Activated T-helper 17 cell treated with anti-CD3 and anti-CD28 coated beads, Interleukin-2, amount 50 U/mL, for 72 hours (primary cell): ENCODE measurements at places on chromosomes 16 and 17.

- ATAC-seq = no peak
Measured at GRCh38 chr17:35079547-35080423, 16.3 kb upstream of the RFFL start.

DNA sequence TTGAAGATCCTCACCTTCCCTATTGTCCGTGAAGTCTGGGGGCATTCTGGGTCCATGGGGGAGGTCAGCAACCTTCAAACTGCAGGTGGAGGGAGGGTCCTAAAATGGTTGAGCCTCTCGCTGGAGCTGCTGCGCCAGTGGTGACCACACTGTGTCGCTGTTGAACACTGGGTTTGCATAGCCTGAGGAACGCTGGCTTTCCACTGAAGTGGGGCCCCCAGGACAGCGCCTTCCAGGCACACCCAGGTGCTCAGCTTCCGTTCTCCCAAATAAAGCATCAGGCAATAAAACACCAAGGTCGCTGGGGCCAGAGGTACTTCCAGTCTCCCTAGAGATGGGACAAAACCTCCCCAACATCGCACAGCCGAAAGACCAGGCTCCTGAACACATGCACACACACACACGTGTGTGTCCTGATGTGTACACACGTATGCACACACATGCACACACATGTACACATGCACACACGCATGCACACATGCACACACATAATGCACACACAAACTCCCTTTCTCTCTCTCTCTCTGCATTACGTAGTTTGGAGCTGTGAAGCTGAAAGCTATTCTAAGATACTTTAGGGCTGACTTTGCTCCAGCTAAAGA lies 120.6 kb downstream of the IRF8 start:
- ATAC-seq = no peak

DNA sequence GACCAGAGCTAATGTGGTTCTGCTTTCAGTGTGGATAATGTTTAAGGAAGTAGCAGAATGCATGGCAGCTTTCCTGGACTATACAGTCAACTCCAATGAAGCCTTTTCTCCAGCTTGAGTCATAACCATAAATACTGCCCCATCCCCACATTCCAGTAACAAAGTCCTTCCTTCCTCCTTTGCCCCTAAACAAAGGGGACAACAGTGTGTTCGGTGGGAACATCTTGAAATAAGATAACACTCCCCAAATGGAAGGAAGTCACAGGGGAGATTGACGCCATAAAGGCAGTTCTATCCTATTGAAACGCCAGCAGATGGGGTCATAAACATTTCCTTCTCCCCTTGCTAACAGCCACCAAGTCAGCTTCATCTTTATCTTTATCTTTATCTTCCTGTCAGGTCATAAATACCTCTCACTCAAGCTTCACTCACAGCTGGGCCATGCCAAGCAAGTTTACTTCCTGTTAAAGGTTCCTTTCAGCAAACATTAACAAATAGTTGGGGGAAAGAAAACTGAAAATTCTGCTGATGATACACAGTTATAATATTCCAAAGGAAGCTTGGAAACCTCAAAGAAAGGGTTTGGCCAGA lies 136.7 kb downstream of the SNX11 start:
- ATAC-seq = no peak

GRCh38 chr16:20398603-20399002 lies 5.9 kb downstream of the PDILT start:
- no peak for ATAC-seq

DNA sequence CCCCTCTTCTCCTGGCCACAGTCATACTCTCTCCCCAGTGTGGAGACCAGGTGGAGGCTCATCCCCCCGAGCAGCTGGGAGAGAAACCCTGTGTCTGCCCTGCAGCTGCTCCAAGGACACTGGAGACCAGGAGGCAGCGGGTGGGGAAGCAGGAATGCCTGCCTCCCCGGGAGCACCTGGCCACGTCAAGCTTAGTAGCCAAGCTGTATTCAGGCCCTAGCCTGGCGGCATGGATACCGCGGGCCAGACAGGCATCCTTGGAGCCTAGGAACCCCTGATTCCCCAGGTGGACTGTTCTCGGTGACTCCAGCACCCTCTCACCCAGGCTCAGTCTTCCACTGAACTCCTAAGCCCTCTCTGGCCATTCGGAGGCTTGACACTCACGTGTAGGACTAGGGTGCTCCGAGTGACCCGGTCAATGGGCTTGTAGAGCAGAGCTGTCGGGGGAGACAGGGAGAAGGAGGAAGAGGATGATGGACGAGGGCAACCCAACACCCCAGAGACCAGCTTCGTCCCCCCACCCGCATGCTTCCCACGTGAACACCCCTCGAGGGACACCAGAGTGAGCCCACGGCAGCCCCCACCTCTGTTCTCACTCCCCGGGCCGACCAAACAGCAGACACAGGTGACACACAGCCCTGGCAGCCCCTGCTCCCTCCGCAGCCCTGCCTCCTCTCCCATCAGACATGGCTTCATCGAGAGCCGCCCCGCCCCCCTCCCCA lies 76.5 kb downstream of the TIMM22 start:
- ATAC-seq = no peak

- peak; percentile 42 for ATAC-seq
Measured at GRCh38 chr17:2847381-2848333, 51.4 kb downstream of the RAP1GAP2 start.

DNA sequence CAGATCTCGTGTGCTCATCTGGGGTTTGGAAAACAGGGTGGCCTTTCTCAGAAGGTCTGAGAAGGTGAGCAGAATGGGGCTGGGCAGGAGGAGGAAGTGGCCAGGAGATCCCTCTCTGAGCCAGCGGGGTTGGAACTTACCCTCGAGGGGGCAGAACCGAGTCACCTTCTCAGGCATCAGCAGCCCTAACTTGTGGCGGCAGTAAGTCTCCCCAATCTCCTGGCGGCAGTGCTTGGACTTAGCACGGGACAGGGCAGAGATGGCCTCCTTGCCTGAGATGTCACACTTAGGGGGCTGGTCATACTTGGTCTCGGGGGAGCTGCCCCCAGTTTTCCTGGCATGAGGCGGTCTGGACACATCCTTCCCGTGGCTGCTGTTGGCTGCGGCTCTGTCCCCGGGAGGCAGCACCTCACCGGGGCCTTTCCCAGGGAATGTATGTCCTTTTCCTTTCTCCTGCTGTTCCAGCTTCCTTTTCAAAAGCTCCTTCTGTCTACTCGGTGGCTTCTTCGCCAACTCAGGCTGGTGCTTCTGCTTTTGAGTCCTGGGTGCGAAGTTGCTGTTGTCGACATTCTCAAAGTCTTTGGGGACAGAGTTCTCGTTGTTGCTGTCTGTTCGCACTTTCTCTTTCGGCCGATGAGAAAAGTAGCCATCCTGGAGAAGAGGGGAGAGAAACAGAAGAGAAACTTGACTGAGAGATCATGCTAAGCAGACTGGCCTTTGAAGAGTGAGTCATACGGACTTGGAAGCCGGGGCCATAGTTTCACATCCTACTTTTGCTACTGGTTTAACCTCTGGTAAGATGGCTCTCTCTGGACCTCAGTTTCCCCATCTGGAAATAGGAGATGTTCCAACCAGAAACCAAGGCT lies 211.7 kb downstream of the XYLT1 start:
- ATAC-seq = peak; percentile 50

DNA sequence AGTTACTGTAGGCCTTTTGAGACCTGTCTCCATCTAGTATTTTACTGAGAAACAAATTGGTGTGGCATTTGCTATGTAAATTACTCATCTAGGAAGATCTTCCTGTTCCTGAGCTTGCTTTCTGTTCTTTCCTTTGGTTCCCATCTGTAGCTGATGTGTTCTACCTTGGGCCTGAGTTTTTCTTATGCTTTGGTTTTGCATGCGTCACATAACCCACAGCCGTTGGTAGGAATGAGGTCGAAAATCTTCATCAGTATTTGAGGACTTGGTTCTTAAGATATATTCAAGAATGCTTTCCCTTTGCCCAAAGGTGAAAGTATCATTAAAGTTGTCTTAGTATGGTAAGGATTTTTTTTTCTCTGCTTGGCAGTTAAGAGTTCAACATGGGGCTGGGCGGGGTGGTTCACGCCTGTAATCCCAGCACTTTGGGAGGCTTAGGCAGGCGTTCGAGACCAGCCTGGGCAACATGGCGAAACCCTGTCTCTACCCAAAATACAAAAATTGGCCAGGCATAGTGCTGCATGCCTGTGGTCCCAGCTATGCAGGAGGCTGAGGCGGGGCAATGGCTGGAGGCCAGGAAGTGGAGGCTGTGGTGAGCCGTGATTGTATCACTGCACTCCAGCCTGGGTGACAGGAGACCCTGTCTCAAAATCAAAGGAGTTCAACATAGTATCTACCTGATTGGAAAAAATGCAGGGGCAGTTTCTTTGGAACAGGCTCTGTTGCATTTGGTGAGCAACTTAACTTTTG lies 28.8 kb downstream of the IST1 start:
- no peak for ATAC-seq

GRCh38 chr16:8855972-8856371 lies 12.8 kb downstream of the CARHSP1 start:
- no peak for ATAC-seq

GRCh38 chr17:81116704-81117103 lies 48.6 kb upstream of the PVALEF start:
- no peak for ATAC-seq

DNA sequence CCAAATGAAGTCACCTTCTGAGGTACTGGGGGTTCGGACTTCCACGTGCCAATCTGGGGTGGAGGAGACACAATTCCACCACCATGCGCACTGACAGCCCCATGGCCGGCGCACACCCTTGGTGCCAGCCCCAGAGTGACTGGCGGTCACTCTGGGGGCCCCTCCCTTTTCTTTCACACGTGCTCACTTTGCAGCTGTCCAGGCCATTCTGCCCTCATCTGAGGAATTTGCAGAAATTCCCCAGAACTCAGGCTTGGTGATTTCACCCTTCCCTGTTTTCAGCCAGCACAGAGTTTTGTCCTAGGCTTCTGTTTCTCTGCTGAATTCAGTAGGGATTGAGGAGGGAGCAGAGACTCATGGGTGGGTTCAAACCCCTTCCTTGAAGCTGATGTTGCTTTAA lies 54.8 kb downstream of the CDRT4 start:
- no peak for ATAC-seq

- no peak for ATAC-seq
Measured at GRCh38 chr16:84347161-84347560, 21.2 kb upstream of the ATP2C2 start.

DNA sequence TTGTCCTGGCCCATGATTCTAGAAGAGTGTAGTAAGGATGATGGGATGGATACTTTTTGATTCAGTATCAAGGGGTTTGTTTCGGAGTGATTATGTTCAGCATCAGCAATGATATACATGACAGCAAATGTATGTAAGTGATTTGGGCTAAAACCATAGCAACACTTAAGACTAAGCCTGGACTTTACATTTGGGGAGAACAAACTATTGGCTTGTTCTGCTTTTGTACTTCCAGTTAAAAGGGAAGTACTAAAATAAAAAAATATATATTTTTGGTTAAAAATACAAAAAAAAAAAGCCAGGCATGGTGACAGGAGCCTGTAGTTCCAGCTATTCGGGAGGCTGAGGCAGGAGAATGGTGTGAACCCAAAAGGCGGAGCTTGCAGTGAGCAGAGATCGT lies 20.5 kb upstream of the DHX8 start:
- no peak for ATAC-seq

GRCh38 chr17:4195306-4195705 lies 52.3 kb downstream of the CYB5D2 start:
- no peak for ATAC-seq

DNA sequence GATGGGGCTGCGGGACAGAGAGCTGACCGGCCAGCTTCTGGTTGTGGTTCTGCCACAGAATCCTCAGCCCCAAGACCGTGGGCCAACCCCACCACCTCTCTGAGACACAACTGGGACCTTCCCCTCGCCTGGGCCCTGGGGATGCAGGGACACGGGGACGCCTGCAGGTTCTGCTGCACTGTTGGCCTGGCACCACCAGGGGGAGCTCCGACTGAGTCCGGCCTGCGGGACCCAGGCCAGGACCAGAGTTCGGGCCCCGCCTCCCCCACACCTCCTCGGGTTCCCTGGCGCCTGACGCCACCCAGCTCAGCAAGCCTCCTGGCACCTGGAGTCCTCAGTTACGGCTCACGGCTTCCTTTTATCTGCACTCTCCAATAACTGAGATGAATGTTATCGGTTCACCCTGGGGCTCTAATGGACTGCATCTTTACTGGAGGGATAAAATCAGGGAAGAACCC lies 27.3 kb downstream of the TBC1D16 start:
- peak; percentile 90 for ATAC-seq

- no peak for ATAC-seq
Measured at GRCh38 chr17:57125866-57126265, 40.8 kb downstream of the AKAP1 start.

GRCh38 chr17:51407576-51407975 lies 147.2 kb downstream of the UTP18 start:
- ATAC-seq = no peak

GRCh38 chr17:6551356-6551755 lies 5.0 kb downstream of the PITPNM3 start:
- no peak for ATAC-seq

DNA sequence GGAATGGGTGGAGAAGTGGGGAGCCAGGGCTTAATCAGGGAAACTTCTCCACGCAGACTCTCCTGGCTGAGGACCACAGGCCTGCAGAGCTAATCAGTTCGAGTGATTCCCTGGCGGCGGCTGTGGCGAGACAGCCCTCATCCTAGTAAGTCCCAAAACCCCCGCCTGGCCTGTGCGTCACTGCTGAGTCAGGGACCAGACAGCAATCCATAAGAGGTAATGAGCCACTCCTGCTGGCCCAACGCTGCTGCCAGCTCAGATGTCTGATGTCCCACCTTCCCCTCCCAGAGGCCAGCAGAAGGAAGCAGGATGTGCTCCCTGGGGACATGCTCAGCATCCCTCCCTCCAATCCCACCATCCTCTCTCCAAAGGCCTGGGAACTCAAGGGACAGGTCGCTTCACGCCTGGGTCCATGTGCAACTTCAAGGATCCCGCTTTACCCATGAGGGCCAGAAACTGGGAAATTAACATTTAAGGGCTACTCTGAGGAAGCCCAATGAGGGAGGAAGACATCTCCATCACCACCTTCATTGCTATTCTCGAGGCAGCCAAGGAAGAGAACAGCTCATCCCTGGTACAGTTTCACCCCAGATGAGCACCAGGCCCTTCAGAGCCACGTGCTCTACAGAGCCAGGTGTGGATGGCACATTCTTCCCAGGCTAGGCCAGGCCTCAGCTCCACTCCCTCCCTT lies 7.9 kb downstream of the ACLY start:
- no peak for ATAC-seq

- no peak for ATAC-seq
Measured at GRCh38 chr17:41957869-41958439, 8.6 kb upstream of the CNP start.

GRCh38 chr17:34899643-34900291 lies 61.5 kb downstream of the CCT6B start:
- no peak for ATAC-seq

GRCh38 chr17:30238387-30239088 lies 3.0 kb upstream of the SLC6A4 start:
- ATAC-seq = peak; percentile 16

- no peak for ATAC-seq
Measured at GRCh38 chr16:53950677-53951076, 246.7 kb downstream of the FTO start.

- no peak for ATAC-seq
Measured at GRCh38 chr16:57966204-57966771, 4.6 kb downstream of the CNGB1 start.

DNA sequence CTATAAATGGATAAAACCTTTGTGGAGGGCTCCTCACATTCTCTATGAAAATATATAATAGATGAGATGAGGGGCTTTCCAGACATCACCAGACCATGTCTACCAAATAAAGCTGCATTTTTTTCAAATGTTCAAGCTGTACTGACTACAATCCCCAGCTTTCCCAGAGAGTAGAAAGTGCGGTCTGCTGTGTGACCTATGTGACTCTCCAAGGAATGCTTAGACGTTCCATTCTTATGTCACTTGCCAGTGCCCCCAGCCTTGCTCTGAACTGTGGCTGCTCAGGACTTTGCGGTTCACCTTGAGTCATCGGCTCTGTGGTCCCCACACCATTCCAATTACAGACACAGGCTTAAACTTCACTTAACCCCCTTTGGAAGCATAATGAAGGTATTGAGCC lies 47.8 kb upstream of the SCNN1B start:
- ATAC-seq = peak; percentile 58
